Tibial artery (tissue), 4 donors: ENCODE measurements at places on chromosomes 6 and 20.

GRCh38 chr20:35472209-35472608 is 16.8 kb downstream of the CEP250 start:
- H3K4me1 ChIP-seq = peaks cover 8% of the 10 kb centered on the region
- H3K4me3 ChIP-seq = no peak overlapping the region
- DNase-seq = no peak
- no peak overlapping the region for H3K27ac ChIP-seq

- no peak overlapping the region for H3K4me3 ChIP-seq
- DNase-seq = no peak
- peaks cover 4% of the 10 kb centered on the region for H3K4me1 ChIP-seq
- H3K36me3 ChIP-seq = no peaks in the 10 kb centered on the region
- H3K27me3 ChIP-seq = no peaks in the 10 kb centered on the region
Observed at GRCh38 chr20:24166123-24166381, 177.5 kb upstream of the GGTLC1 start.

DNA sequence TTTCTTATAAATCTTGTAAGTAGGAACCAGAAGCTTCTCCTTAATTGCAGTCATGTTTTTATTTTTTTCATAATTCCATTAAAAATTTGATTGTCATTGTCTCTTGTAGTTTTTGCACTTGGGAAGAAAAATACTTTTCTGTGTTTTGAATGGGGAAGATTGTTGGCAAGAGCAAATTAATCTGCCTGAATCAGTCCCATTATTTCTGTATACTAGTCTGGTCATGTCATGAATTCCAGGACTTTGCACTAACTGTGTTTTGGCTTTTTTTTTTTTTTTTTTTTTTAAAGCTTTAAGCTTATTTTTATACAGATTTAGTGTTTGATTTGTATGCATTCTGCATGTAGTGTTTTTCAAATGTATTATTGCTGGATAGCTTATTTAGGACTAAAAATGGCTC is 47.6 kb downstream of the RALGAPB start:
- no peak overlapping the region for H3K4me3 ChIP-seq
- H3K27ac ChIP-seq = no peak overlapping the region
- no peaks in the 10 kb centered on the region for H3K27me3 ChIP-seq
- H3K4me1 ChIP-seq = no peaks in the 10 kb centered on the region
- no peak for DNase-seq

DNA sequence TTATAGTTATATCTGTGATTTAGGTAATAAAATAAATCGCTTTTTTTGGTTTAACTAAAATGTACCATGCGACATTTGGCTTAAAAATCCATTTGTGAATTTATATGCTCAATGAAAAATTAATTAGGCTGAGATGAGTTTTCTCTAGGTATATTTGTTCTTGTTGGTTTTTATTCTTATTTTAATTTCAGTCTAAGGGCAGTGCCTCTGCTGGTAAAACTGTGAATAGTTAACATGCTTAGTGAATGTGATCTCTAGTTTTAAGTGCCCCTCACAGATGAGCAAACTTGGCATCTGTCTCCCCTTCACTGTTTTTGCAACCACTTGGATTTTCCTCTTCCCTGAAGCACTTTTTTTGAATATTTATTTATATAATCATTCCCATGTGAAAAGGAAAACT is 822.7 kb downstream of the GRIK2 start:
- no peaks in the 10 kb centered on the region for H3K27me3 ChIP-seq
- DNase-seq = no peak
- no peaks in the 10 kb centered on the region for H3K36me3 ChIP-seq
- H3K4me3 ChIP-seq = no peak overlapping the region
- no peak overlapping the region for H3K27ac ChIP-seq
- H3K4me1 ChIP-seq = no peaks in the 10 kb centered on the region

GRCh38 chr6:47527274-47527673 is 49.7 kb downstream of the CD2AP start:
- no peaks in the 10 kb centered on the region for H3K27me3 ChIP-seq
- H3K27ac ChIP-seq = no peak overlapping the region
- no peak overlapping the region for H3K4me3 ChIP-seq
- H3K4me1 ChIP-seq = peaks cover 25% of the 10 kb centered on the region

GRCh38 chr6:142306736-142307135 is 4.9 kb downstream of the ADGRG6 start:
- H3K27me3 ChIP-seq = peaks cover 9% of the 10 kb centered on the region
- no peaks in the 10 kb centered on the region for H3K4me1 ChIP-seq
- no peak overlapping the region for H3K4me3 ChIP-seq
- DNase-seq = no peak
